ENCODE measurements at places on chromosomes 2 and 18.

DNA sequence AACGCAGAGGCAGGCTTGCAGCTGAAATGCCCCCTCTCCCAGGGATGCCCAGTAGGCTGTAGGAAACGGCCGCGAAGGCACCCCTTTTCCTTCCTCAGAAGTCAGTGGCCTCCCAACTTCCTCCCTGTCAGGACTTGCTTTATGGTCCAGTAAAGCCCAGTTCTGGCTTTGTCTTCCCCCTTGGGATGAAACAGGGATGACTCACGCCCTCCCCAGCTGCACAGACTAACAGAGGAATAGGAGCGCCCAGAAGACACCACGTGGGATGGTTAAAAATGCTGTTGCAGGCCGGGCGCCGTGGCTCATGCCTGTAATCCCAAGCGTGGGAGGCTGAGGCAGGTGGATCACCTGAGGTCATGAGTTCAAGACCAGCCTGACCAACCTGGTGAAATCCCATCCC is 6.9 kb downstream of the CREG2 start:
- no peak for DNase-seq

DNA sequence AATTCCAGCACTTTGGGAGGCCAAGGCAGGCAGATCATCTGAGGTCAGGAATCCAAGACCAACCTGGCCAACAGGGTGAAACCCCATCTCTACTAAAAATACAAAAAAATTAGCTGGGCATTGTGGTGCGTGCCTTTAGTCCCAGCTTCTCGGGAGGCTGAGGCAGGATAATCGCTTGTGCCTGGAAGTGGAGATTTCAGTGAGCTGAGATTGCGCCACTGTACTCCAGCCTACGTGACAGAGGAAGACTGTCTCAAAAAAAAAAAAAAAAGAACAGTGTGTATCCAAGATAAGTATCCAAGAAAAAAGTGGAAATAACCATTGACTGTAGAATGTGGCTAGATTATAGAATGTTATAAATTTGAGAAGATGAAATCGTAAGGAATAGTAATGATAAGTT is 142.1 kb downstream of the FAM124B start:
- DNase-seq = no peak

DNA sequence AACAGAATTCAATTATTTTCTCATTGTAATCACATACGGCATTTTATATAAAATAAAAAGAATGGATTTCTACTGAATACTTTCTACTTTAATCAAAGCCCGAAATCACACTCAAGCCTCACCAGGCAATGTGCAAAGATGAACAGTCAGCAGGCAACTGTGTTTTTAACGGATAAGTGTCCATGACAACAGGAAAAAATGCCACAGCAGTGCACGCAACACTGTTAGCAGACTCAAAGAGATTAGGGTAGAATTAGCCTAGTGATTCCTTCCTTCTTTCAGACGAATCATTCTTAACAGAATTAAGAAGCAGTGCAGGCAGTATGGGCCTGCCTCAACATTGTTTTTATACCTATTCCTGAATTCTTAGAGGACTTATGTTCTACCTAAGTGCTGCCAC is 135.6 kb downstream of the CDH2 start:
- DNase-seq = no peak

- DNase-seq = no peak
Observed at GRCh38 chr18:76674596-76674995, 147.8 kb upstream of the ZNF236 start.

DNA sequence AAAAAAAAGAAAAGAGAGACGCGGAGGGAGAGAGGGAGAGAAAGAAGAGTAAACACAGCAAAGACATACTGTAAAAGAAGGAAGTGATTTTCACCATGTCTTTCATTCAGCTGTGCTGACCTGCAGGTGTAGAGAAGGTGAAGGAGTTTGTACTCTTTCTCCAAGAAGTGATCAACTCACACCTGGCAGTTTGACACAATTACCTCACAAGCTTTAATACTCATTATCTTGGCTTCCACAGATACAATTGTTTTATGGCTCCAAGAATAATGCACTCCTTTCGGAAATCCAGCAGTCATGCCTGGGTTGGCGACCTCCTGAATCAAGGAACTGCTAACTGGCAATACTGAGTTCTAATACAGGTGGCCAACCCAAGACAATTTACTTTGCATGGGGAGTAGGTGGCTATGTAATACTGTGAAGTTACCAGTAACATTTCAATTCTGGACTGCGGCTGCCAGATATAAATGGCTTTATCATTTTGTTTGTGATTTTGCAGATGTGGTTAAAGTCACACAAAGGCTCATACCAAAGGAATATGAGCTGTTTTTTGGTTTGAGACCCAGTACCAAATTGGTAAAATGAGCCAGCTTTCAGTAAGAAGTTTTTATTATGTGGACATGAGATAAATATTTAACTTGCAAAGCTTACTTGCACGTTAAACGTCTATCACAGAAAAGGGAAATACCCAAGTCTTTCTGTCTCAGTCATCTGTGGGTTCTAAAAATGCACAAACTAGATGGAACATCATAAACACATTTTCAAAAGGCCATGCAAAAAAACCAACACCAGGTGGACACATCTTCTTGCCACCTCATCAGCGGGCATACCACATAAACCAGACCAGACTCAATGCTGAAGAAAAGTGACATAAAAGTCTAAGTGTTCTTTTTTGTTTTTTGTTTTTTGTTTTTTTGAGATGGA is 69.3 kb downstream of the NCKAP5 start:
- no peak for DNase-seq

DNA sequence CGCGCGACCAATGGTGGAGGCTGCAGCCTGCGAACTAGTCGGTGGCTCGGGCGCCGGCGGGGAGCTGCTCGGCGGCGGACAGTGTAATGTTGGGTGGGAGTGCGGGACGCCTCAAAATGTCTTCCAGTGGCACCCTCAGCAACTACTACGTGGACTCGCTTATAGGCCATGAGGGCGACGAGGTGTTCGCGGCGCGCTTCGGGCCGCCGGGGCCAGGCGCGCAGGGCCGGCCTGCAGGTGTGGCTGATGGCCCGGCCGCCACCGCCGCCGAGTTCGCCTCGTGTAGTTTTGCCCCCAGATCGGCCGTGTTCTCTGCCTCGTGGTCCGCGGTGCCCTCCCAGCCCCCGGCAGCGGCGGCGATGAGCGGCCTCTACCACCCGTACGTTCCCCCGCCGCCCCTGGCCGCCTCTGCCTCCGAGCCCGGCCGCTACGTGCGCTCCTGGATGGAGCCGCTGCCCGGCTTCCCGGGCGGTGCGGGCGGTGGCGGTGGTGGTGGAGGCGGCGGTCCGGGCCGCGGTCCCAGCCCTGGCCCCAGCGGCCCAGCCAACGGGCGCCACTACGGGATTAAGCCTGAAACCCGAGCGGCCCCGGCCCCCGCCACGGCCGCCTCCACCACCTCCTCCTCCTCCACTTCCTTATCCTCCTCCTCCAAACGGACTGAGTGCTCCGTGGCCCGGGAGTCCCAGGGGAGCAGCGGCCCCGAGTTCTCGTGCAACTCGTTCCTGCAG is at the start of gene HOXD9:
TSS of gene HOXD9 (plus strand) at position 37 of the 728 bp plus-strand sequence. CDS start at position 87, 50 bp downstream.
- DNase-seq = no peak

DNA sequence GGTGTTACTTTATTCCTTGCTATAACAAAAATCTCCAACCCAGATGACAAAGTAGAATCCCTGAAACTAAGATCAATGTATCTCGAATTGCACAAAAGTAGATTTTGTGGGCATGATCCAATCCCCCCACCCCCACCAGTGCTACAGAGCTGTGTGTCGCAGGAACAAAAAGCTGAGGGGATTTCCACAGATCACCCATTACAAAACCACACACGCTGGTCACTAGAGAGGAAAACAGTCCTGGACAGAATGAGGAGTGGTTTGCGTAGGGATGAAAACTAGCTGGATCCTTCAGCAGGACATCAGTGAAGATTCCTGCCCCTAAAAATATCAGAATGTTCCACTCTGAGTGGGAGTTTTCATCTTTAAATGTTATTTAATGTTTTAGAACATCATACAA is 165.3 kb upstream of the STK17B start:
- DNase-seq = no peak

DNA sequence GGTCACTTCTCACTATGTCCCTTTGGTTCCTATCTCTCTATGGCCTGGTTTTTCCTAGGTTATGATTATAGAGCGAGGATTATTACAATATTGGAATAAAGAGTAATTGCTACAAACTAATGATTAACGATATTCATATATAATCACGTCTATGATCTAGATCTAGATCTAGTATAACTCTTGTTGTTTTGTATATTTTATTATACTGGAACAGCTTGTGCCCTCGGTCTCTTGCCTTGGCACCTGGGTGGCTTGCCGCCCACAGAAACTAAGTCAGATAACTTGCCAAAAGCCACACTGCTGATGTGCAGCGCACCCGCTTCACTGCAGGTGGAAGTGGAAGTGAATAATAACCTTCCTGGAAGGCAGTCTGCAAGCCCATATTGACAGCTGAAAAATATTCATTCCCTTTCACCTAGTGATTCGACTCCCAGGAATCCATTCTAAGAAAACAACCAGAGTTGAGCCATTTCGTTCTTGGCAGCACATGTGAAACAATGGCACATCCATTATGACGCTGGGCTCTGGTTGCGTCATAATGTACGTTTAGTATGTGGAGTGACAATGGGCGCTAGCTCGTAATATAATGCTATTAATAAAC is 725 bp upstream of the ANKRD53 start:
- DNase-seq = no peak

DNA sequence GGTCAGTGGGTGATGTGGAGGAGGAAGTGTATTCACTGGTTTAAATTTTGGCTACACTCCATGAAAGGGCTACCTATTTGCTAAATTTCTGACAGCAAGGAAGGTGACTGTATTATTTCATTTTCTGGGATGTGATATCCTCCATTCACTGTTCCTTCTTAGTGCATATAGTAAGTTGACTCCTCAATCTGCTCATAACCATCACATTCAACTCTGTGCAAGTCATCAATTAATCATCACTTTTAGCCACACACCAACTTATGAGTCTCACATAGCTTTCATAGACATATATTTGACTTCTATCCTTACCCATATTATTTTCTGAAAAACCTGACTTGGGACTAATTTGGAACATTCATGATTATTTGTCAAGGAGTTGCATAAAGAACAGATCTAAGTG is 16.9 kb downstream of the KLHL41 start:
- DNase-seq = no peak

GRCh38 chr2:172456002-172456401 is 28.6 kb downstream of the ITGA6 start:
- DNase-seq = no peak

DNA sequence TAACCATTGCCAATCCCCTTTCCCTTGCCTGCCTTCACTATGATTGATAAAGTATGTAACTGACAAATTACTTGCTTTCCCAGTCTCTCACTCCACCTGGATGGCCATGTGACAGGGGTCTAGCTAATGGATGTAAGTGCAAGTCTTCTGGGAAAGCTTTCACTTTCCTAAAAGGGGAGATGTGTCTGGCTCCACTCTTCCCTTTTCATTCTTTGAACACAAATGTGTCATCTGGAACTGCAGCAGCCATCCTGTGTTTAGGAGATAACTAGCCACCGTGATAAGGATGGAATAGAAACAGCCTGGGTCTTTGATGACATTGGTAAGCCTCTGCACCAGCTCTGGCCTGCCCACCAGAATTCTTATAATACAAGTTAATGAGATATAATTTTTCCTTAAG is 38.2 kb downstream of the SNRPD1 start:
- no peak for DNase-seq

DNA sequence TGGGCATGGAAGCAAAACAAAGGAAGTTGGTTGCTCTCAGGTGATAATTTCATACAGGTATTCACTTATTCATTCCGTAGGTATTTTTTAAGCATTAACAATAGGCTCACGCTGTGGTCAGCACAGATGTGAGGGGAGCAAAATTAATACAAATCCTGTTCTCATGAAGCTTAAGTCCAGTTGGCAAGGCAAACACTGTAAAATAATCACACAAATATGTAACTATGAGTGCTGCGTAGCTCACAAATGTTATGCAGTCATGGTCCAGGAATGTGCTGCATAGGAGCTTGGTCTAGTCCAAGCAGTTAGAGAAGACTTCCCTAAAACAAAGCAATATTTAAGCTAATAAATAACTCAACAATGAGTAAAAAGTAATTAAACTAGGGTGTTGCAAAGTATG is 23.9 kb downstream of the SP5 start:
- no peak for DNase-seq

DNA sequence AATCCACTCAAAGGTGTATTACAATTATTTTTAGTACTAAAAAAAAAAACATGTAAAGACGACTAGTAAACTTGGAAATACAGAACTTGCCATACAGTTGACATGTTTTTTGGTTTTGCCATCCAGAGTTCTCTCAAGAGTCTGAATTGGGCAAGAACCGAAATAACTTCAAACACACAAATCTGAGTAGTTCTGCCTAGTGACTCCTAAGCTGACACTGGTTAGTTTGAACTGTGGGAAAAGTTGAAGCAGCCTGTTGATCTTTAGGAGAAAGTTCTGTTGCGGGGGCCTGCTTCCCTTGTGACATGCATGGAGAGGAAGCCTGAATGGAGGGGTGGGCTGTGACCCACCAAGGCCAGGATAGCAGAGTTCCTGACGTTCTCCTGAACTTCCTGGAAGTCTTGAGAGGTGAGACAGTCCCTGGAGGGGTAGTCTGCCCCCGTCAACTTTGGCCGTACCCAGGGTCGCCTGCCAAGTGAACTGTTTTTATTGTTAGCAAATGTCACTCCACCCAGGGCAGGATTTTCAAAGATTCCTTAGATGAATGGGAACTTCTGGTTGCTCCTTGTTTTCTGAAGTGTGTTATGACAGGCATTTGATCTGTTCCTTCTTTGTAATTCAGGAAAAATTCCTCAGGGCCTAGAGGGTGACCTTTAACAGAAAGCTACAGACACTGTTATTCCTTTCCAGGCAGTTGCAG is 85.6 kb upstream of the SPTBN1 start:
- DNase-seq = no peak

DNA sequence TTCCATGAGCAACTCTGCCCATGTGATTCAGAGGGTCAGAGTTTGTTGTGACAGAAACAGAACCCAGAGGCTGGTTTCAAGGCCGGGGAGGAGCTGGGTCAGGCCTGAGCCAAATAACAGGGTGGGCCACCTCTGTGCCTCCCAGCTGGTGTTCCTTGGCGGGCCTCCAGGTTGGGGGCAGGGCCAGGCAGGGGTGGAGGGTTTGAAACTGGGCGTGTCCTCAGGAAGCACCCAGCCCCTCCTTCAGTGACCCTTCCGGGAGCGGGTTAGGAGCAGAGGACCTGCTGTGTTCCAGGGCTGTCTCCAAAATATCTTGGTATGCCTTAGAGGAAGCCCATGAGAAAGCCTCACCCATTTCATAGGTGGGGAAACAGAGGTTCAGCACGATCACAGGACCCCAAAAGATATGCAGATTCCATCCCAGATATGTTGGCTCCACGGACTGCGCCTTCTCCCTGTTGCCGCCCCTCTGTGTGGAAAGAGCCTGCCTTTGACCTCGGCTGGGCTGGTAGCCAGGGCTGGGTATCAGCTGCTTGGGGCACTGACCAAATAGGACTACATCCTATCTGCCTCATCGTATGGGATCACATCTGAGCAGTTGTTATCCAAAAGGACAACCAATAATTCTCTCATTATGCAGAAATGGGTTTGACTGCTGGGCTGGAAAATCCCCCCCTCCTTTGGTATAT is 74.8 kb upstream of the GLI2 start:
- no peak for DNase-seq

DNA sequence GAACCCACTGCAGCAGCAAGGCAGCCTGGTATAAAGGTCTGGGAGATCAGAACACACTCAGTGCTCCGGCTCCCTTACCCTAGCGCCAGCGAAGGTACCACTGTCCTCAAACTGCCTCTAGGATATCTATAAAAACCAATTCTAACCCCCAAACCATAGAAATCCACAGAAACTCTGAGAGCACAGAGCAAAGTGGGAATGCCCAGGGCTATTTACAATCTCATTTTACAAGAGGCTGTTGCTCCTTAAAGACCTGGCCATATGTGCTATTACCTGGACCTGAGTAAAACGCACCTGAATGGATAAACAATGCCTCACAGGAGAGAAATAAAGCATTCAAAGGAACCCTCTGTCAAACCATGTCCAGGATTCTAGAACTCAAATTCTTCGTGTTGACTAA is 4.3 kb downstream of the STK39 start:
- no peak for DNase-seq
